ENCODE measurements at places on chromosomes 3 and 15.
A peak's percentile ranks its signal among the peaks of the same experiment; 100 is the strongest.

DNA sequence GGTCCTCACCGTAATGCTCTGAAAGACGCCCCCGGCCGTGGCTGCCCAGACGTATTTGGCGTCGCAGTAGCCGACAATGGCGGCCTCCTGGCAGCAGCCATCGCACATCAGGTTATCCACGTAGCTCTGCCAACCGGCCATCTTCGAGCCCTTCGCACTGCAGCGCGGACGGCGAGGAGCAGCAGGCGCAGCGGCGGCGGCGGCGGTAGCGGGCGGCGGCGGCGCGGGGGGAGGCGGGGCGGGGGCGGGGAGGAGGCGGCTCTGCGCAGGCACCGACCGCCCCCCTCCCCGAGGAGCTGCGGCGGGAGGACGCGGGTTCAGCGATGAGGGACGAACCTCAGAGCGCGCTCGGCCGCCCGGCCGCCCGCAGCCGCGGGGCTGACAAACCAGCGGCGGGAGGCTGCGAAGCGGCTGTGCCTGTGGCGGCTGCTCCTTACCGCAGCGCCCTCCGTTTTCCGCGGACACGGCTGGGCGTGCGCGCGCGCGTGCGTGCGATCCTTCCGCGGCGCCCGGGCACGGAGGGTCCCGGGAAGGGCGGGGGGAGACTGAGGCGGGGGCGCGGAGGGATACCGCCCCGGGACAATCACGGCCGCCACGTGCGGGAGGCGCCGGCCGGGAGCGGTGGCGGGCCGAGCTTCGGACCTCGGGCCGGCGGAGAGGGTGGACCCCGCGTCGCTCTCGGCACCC lies at the start of gene PFN2:
Gene PFN2 (minus strand): TSS at position 180 of the 687 bp plus-strand sequence. CDS start 39 bp downstream, at position 141.
- DNase-seq, result peak; percentile 57

GRCh38 chr3:117243657-117244056 lies 534.1 kb downstream of the TUSC7 start:
- DNase-seq, result no peak

DNA sequence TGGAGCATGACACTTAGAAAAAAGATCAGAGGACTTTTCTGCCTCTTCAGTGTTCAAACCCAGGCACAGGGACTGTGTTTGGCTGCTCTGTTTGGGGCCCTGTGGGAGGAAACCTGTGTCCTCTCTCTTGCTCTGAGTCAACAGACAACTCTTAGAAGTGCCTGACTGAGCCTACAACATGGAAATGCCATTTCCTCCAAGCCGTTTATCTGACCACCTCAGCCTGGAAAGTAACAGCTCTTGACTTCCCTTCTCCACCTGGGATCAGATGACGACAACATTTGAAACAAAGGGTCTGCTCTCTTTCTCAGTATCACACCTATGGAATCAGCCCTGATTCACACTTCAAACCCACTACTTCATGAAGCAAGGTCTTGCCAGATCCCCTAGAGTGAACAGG lies 91.3 kb upstream of the CTDSPL start:
- DNase-seq, result no peak

- no peak for DNase-seq
These were observed 5.0 kb downstream of the SUCNR1 start for GRCh38 chr3:151878465-151878864.

- no peak for DNase-seq
These were observed 55.4 kb downstream of the ABHD2 start for GRCh38 chr15:89143503-89144162.

- no peak for DNase-seq
These were observed 32.2 kb downstream of the CFAP20DC start for GRCh38 chr3:59017617-59017984.

GRCh38 chr15:91549581-91549980 lies 303.9 kb upstream of the SLCO3A1 start:
- no peak for DNase-seq

DNA sequence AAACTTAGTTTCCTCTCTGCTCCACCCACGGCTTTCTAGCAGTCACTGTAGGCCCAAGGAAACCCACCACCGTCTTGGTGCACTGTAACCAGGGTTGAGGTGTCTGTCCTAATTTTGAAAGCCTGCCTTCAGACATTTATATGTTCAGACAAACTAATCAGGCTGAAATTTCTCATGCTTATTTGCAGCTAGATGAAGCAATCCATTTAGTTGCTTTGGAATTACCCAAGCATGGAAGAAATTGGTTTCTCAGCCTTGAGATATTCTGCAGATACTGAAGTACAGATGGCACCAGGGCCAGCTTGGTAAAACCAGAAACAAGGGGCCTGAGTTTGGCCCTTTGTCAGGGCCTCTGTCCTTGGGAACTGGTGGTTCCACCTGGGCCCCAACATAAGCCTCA lies 105.4 kb downstream of the CACNA1D start:
- DNase-seq, result no peak

- DNase-seq, result no peak
These were observed 3.6 kb downstream of the PRICKLE2 start for GRCh38 chr3:64221571-64222257.

DNA sequence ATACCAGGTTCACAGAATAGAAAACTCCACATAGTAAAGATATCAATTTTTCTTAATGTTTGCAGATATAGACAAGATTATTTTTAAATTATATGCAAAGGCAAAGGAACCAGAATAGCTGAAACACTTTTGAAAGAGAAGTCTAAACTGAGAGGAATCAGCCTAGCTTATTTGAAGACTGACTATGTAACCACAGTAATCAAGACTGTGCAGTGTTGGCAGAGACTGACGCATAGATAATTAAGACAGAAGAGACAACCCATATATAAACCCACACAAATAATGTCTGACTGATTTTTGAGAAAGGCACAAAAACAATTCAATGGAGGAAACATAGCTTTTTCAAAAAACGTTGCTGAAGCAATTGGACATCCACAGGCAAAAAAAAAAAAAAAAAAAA lies 28.6 kb upstream of the ACKR4 start:
- no peak for DNase-seq

DNA sequence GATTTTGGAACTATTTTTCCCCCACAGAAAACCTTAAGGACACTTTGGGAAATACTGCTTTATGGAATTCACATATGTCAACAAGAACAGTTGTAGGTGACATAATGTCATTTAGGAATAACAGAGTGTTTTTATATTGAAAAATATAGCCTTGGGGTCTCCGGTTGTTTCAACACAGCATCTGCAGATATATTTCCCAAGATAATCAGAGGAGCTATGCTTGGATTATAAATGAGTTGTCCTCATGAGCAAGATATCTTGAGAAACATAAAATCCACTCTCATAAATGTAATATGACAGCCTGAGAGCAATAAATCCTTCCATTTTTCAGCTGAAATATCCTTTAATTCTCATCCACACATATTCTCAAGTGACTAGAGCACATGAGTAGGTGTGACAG lies 473.7 kb upstream of the LMCD1 start:
- no peak for DNase-seq

GRCh38 chr3:48739617-48739954 lies 22.6 kb upstream of the IP6K2 start:
- no peak for DNase-seq

GRCh38 chr3:16500093-16500492 lies 13.4 kb downstream of the RFTN1 start:
- DNase-seq, result no peak

DNA sequence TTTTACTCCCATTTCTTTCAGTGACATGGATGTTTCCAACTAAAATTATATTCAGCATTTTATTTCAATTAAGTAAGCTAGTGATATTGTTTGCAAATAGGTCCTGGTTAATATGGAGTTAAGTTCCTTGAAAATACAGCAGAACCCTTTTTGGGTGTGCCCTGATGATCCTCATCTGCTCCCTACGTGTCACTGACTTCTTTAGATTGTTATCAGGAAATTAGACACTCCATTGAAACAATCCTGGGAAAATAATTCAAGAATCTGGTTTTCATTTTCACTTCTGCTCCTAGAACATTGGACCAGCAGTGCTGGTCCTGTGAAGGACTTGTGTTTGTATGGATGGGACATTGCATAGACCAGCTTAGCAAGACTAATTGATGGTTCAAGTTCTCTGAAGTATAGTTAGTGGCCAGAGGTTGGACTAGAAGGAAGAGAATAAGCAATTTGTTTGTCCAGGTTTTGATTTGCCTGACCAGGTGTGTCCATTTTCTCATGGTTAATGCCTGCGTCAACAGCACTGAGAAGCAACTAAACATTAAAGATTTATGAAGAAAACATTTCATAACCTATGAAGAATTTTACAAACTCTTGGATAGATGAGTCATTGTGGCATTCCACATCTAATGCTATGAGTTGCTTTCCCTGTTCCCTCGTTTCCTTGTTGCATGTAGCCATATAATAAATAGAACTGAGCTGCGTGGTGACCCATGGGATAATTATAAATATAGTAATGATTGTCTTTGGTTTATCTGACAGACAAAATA lies 95.8 kb downstream of the ZPLD1 start:
- DNase-seq, result peak; percentile 31

DNA sequence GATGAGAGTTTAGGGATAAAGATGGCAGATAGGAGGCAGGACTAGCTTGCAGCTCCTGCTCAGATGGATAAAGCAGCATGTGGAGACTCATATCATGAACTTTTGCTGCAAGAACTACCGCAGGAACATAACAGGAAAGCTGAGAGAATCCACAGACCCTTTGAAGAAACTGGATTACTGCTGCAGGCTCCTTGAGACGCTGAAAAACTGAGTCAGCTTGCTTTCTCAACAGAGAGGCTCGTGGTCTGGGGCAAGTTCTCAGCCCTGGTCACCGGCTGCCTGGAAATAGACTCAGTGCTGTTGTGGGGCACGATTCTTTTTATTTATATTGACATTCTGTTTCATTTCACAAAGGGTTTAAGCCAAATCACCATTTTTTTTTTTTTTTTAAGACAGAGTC lies 28.8 kb upstream of the TRIM59 start:
- no peak for DNase-seq

- no peak for DNase-seq
These were observed 65.7 kb downstream of the MYLK start for GRCh38 chr3:123818324-123818920.

DNA sequence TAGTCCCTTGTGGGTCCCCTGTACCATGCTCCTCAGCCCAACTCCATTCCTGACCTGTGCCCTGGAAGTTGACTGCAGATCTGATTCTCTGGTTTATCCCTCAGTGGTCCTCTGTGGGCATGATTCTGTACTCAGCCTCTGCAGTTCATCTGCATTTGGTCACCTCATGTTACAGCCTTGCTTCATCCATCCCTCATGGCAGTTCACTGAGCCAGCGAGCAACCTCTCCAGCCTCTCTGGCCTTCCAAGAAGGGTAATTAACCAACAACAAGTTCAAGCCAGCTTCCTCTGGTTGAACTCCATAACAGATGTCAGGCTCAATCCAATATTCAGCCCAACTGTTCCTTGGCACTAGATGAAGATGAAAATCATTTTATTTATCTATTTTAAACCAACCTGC lies 509.5 kb downstream of the NTRK3 start:
- no peak for DNase-seq

- no peak for DNase-seq
These were observed 345.3 kb downstream of the WDR72 start for GRCh38 chr15:53414167-53414566.

DNA sequence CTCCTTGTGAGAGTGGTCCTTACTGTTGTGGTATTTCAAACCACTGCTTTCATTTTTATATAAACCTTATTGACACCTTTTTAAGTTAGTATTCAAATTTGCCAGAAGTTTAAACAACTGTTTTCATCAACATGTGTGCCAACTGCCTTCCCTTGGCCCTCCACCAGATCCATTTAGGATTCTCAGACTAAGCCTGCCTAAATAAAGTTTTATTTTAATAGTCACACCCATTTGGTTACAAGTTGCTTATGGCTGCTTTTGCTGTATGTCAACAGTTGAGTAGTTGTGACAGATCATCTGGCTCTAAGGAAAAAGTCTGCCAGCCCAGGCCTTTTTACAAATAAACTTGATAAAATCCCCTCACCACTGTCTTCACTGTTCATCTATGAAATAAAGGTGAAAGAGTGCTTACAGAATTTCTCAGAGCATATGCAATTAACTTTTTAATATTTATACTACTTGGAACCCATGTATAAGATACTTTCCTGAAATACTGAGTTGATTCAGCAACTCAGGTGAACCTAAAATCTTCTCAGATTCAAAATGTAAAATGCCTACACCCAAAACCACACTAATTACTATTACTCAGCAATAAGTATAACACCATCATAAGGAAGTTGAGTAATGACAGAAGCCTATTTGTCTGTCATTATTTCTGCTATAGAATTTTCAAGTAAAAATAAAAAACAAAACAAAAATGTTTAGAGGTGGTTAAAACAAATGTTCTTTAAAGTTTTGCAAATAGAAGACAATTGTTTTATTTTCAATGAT lies 35.1 kb downstream of the PEAK1 start:
- no peak for DNase-seq

DNA sequence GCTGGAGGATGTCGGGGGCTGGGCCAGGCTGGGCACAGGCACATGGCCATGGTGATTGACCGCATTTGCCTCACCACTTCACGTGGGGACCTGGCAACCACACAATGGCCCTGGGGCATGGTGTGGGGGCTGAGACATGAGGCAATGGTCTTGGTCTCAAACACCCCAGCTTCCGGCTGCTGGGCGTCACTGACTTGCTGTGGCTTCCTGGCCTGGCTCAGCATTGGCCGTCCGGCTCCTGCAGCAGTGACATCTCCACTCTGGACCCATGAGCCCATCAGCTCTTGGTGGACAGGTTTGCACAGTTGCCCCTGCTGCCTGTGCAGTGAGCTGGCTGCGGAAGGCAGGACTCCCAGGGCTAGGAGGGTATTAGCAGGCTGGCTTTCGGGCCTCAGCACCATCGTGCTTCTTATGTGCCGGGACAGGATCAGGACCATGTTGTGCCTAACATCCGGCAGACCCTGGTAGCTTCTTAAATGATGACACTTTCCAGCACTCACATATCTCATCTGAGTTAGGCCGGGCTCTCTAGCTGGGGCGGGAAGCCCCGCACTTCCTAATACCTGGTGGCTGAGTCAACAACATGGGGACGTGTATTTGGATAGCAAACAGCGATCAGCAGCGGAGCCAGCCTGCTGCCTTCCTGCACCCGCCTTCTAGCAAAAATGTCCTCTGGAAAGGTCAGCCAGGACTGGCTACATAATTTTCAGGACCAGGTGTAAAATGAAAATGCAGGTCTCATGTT lies 34.1 kb downstream of the ZNF710 start:
- DNase-seq, result peak; percentile 65

DNA sequence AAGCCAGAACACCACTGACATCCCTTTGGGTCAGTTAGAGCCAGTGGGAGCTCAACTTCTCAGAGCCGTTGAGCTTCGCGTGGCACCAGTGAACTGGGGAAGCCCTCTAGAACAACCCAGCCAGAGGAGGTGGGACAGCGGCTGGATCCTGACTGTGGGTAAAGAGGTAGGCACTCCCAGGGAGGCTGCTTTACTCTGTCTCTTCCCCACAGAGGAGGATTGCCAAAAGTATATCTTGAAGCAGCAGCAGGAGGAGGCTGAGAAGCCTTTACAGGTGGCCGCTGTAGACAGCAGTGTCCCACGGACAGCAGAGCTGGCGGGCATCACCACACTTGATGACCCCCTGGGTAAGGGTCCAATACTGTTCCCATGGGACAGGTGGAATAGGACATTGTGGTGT lies 1.2 kb downstream of the MYD88 start:
- DNase-seq, result no peak

DNA sequence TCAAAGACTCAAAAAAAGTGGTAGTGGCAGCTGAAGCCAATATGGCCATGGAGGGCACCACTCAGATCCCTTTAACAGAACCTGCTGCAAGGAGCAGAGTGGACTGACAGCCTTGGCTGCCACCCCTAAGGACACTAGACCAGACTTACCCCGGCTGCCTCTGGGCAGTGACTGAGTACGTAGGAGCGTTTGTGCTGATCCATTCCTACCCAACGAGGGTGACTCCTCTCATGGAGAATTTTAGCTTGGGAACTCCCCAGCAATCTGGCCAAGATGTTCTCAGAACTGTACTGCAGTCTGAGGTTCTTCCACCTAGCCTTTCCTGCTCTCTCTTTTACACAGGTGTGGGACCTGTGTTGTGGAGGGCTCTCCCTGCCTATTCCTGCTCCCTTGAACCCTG lies 22.1 kb downstream of the CLEC3B start:
- DNase-seq, result no peak

Measured in RWPE1 (cell line).